AG20443 (cell line): ENCODE measurements at places on chromosomes 4 and X.

DNA sequence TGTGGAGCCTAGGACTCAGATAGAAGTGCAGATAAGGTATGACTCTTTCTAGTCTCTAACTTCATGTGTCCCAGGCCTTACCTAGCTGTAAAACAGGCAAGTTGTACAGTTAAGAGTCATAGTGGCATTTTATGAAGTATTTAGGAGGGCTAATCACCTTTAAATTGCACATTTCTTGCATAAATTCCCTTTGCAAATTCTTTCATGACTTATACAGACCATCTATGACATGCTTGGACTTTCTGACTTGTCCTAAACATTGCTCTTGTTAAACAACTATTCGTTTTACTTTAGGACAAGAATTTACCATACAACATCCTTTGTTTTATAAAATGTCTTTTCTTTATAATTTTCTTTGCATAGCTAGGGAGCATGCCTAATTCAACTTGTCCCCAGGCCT is 7.8 kb upstream of the RRAGB start:
- no peak for DNase-seq

DNA sequence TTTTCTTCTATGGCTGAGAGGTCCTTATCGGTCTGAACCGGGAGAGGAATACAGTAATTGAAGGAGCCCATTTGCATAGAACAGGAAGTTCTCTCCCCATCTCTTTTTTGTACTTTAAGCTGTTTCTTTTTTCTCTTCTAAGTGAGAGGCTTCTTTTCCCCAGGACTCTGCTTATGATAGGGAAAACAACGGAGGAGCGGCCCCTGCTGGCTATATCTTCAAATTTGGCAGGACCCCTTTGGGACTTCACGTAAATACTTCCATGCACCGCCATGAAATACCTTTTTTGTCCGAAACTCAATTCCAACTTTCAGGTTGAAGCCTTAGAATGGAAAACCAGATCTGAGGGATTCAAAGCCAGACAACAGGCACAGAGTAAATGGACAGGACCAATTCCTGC is 1153.0 kb upstream of the INTU start:
- DNase-seq, result no peak

- DNase-seq, result no peak
Measured at GRCh38 chr4:17450269-17450804, 61.6 kb downstream of the QDPR start.

DNA sequence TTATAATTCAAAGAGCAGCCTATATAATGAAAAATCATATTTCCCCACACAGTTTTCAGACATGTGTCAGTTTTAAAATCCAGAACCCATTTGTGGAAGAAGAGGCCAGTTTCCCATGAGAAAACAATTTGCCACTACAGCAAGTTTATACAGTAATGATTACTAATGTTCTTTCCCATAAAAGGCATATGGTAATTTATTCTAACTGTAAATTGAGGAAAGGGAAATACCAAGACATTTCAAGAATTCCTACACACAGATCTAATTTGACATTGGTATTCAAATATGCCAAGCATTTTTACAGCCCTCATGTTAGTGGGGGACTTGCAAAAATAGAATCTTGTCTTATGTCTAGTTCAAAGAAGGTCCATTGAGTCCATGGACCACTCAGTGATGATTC is 1368.6 kb downstream of the FSTL5 start:
- no peak for DNase-seq

GRCh38 chr4:77076889-77077635 is 1.3 kb upstream of the CCNI start:
- DNase-seq, result no peak

DNA sequence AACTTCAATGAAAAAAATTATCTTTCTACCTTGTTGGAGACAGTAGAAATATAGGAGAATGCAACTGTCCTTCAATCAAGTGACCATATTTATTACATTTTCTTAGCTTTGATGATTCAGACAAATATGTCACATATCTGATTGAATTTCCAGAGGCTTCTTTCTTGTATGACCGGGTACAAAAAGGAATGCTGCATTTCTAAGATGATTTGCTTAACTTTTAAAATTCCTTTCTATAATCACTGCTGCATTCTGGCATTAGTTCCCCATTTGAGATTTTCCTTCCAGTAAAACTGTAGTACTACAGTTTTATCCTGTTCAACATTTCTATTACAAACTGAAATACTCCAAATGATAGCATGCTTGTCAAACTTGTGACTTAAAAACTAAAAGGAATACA is 5.2 kb downstream of the MFSD8 start:
- DNase-seq, result no peak

- DNase-seq, result no peak
Measured at GRCh38 chrX:13898603-13899002, 81.7 kb upstream of the GPM6B start.

- DNase-seq, result peak; percentile 28
Measured at GRCh38 chrX:23503835-23504539, 163.3 kb upstream of the PRDX4 start.
